NCI-H1930 (cell line): ENCODE measurements at places on chromosomes 6 and 20.

DNA sequence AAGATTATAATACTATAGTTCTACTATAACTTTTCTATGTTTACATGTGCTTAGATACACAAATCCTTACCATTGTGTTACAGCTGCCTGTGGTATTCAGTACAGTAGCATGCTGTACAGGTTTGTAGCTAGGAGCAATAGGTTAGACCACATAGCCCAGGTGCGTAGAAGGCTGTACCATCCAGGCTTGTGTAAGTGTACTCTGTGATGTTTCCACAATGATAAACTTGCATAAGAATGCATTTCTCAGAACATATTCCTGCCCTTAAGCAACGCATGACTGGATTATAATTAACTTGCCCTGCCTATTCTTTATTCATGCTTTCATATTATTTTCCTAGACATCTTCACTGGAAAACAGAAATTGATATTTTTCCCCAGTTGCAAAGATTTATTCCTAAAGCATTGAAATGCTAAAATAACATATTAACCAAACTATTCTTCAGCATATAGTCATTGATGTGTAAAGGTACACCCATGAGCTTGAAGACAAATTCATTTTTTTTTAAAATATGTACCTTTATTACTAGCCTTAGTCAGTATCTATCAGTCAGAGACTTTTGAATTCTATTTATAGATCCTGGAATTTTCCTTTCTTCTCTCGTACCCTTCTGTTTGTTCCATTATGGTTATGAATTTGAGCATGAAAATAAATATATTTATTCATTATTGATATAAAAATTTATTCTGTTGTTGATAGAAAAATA is 7.2 kb upstream of the CTAGE9 start:
- DNase-seq, result peak; percentile 9

- no peak for DNase-seq
These were observed 7.3 kb downstream of the CCDC167 start for GRCh38 chr6:37492236-37492972.

GRCh38 chr20:36064658-36065426 is 89.7 kb upstream of the EPB41L1 start:
- DNase-seq, result peak; percentile 88

DNA sequence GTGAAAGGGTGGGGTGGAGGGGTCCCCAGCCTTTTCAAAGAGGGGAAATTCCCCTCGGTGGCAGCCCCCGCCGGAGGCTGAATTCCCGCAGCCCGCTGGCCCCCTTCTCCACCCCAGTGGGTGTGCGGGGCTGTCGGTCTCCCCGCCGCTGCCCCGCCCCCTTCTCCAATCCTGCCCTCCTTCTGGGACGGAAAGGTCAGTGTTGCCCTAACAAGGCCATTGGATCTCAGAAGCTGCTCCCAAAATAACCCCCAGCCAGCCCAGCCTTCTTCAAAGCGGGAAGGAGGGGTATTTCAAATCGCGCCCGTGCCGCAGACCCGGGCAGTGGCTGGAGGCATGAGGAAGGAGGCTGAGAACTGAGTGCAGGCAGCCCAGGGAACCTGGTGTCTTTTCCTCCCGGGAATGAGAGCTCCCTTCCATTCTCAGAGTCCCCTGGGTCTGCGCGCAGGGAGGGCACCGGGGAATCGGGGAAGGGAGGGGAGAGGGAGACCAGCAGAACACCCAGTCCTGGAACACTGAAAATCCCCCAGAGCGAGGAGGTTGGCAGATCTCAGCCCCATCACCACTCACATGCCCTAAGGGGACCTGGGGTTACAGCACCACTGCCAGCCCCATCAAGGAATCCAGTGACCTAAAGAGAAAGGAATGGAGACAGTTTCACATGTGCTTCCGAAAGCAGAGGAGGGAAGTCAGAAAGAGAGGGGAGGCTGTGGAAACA is at the start of gene JPH2:
Gene JPH2, minus strand, starts transcription at position 135 of the 718 bp plus-strand sequence. CDS start 483 bp downstream, outside the sequence.
- no peak for DNase-seq

DNA sequence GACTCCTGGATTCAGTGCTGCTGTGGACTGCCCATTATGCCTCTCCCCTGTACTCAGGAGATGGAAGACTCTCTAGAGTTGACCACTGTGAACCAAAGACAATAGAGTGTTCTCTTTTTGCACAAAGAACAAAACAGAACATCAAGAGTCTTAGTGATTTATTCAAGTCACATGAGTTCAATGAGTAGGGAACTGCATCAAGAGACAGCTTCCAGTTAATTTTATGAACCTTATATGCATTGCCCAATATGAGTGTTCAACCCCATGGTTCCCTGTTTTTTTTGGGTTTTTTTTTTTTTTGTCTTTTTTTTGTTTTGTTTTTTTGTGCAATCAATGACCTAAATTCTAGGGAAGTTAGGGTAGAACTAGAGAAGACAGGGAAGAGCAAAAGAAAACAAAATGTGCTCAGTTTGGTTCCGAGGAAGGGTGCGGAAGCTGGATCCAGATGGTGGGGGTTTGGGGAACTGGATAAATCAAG is 224.3 kb downstream of the MAFB start:
- DNase-seq, result no peak

GRCh38 chr20:46894579-46894958 is at the start of gene EYA2:
Gene EYA2 (plus strand): TSS chr20:46894843. CDS start chr20:46990011, 95,168 bp downstream.
- no peak for DNase-seq

DNA sequence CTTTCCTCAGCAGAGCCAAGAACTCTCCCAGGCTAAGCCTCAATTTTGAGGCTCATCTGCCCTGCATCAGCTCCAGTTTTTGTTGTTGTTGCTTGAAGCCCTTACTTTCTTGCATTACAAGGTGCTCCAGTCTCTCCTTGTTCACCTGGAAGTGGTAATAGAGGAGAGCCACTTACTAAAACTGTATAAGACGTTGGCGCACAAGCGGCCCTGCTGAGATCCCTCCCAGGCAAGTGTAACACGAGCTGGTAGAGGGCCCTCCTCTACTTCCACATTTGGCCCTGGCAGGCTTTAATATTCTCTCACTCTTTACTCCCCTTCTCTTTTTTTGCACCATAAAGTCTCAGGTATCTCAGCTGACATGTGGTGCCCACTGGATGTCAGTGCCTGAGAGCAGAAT is 19.5 kb downstream of the GCM2 start:
- no peak for DNase-seq

DNA sequence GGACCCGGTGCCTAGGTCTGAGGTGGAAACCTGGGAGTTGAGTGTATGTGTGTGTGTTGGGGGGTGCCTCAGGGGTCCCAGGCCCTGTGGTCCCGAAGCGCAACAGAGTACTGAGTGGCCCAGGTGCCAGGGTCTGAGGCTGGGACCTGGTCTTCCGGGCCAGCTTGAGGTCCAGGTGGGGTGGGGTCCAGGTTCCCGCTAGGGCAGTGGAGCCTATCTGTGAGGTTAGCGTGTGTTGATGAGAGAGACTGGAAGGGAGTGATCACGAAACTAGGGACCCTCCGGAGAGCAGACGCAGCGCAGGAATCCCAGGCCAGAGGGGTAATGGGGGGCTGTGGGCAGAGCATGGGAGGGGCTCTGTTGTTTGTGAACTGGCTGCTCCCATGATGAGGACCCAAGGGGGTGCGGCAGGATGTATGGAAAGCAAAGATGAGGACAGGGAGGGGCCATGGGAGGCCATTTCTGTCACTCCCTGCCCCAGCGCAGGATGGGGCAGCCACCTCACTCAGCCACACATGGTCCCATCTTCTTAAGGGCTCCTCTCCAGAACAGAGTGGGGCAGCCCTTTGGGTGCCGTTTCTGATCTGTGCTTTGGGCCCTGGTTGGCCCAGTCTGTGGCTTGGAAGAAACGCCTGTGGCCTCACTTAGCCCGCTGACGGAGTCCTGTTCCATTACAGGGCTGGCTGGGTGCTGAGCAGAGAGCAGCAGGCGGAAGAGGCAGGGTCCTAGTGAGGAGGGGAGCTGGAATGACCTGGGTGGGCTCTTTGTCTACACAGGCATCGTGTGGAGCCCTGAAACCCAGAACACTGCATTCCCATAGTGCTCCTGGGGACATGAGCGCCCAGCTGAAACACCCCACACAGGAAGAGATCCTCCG is 872 bp downstream of the HSPA12B start:
- DNase-seq, result no peak

DNA sequence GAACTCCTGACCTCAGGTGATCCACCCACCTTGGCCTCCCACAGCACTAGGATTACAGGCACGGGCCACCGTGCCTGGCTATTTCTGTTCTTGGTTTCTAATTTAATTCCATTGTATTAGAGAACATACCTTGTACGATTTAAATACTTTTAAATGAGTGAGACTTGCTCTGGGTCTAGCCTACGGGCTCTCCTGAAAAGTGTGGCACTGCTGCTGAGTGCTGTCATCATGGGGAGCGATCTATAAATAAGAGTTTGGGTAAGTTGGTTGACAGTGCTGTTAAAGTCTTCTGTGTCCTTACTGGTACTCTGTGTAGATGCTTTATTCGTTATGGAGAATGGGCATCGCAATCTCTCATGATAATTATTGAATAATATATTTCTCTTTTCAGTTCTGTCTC is 35.0 kb upstream of the BHLHE23 start:
- DNase-seq, result no peak

- DNase-seq, result no peak
These were observed 2.4 kb upstream of the SPEF1 start for GRCh38 chr20:3783511-3784195.

GRCh38 chr6:30877419-30878262 is 6.7 kb upstream of the DDR1 start:
- DNase-seq, result peak; percentile 74

DNA sequence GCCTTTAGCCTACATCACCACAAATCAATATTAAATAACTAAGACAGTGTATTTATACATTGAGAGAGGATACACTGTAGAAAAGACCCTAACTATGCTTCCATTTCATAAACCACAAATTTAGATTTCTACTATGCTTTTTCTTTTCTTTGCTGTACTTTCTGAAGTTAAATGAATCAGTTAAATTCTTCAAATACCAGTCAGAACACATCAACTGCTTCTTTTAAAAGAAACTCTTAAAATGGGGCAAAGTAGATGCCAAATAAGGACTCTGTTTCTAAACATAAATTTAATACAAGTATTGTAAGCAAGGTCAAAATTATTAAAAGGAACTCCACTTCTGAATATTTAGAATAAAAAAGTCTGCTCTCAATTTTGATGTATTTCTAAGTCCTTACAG is 76.9 kb downstream of the GMDS start:
- DNase-seq, result no peak

- DNase-seq, result no peak
These were observed 59.3 kb downstream of the BTBD3 start for GRCh38 chr20:11976966-11977365.

- DNase-seq, result no peak
These were observed 443.8 kb downstream of the TENT5A start for GRCh38 chr6:81308577-81309279.

DNA sequence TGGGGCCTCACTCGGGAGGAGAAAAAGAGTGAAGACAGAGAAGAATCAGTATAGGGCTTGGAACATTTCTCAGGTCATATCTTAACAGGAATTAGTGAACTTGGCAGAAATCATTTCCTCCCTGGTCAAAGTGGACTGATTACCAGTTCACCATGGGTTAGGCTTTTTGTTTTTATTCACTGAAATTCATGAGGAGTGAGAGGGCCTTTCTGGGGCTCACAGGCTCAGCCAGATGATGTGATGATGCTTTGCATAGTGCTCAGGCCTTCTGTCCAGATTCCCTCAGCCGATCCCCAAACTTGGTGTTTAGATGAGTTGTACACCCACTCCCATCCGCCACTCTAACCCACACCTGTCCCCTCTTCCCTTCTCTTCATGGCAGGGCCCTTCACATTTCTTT is 32.5 kb downstream of the SRSF3 start:
- DNase-seq, result no peak

DNA sequence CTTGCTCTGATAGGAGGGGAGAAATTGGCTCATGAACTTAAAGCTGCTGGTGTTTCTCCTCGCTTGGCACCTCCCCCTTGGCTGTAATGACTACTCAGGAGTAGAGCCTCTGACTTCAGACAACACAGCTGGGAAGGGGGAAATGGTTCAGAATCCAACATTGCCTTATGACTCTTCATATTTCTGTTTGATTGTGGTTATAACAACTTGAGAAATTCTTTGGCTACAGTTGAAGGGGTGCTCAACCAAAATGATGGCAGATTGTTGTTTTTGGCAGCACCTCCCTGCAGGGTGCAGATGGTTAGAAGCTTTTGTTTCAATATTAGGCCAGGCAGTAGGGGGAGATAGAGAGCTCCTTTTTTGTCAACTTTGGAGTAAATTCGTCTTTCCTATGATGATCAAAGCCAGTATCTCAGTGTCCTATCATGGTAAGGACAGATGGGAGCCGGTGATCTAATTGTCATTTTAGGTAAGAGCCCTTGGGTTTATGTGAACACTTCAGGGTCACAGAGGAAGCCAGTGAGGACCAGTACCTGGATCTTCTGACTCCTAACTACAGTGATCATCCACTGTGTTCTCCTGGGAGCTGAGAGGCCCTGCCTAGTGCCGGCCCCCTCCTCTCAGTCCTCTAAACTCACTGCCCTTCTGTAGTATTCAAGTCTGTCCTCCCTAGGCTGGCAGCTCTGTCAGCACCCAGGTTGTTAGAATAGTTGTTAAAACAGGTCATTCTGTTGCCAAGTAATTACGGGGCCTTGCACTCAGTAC is 39.9 kb downstream of the RPRD1B start:
- DNase-seq, result no peak

- no peak for DNase-seq
These were observed 120.8 kb upstream of the SSTR4 start for GRCh38 chr20:22914291-22914690.

DNA sequence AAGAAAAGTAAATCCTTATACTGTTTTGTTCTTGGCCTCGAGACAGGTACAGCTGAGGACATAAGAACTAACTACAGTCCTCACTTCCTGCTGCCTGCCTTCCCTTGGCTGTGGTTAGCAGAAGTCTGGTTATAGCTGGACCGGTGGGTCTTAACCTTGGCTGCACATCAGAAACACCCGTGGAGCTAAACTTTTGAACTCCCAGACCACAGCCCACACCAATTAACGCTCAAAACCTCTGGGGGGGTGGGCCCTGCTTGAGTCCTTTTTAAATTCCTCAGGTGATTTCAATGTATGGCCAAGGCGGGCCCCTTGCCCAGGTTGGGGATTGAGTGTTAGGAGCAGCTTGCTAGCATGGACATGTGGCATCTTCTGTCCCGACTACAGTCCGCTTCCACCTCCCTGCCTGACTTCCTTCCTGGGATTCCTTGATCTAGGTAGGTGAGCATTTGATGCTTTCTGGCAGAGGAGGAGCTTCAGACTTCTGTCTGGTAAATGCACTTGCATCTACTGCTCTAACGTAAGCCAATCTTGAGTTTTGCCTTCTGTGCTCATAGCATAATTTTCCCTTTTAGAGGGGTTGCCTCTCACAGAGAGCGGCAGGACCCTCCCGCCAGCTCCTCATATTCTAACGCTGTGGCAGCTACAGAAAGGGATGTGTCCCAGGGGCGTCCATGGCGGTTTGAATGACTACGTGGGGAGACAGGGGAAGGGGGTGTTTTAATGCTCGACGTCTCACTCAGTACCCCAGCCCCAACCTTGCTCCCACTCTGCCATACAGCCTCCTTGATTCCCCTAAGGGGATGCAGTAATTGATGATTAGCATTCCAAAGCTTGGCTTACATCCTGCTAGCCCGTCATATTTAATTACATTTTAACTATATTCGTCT is 390.1 kb downstream of the ZFAND3 start:
- no peak for DNase-seq

DNA sequence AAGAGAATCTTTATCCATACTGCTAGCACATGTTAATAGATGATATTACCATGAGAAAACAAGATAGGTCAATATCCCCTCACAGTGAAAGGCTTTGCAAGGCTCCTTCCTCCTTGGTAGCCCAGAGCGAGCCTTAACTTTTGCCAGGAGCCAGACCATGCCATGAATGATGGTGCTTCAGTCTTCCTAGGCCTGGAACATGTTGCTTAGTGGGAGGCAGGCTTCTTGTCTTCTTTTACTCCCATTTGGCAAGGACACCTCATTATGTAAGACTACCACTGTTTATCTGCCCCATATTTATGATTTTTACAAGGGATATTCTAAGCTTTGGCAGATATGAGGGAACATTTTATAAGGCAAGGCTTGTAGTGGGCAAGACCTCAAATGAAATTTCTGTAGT is 90.8 kb downstream of the GJA1 start:
- DNase-seq, result no peak
